SJSA1 (cell line): ENCODE measurements at places on chromosomes 11 and 22. TPM values are rescaled to one million over a fixed set of nuclear protein-coding genes. Genes with fewer than 3 reads are reported as not detected.

DNA sequence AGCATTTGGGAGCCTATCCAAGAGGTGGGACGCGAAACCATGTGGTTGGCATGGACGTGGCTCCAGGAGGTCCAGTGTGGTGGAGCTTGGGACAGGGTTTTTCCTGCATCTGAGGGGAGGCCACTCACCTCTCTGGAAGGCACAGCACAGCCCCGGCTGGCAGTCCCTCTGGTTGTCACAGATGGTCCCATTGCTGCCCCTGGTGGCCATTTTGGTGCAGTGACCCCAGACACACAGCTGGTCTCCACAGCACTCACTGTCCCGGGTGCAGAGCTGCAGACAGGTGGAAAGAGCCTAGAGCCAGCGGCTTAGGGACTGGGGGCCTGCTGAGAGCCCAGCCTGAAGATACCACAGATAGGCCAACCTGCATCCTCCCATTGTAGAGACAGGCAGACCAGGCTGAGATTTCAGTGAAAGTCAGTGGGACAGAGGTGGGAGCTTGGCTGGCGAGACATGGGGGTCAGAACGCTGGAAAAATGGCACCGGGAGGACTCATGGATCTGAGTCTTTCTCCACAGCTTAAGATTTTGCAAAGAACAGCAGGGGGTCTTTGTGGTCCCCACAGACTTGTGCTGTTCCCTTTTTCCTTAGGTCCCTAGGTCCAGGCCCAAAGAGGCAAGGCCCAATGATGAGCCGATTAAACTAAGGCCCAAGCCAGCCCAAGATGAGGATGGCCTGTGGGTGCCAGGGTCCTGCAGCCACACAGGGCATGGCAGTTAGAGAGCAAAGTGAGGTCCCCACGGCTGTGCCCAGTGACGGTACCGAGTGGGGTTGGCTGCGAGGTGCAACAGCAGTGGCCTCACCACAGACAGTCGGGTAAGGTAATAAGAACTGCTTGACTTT, 41.4 kb downstream of the DKK3 start:
- peak; percentile 83 for DNase-seq
- H3K4me3 ChIP-seq: no peak overlapping the region
- peaks cover 97% of the 10 kb centered on the region for H3K36me3 ChIP-seq
- H3K4me1 ChIP-seq: peaks cover 4% of the 10 kb centered on the region
- H3K27me3 ChIP-seq: no peaks in the 10 kb centered on the region

DNA sequence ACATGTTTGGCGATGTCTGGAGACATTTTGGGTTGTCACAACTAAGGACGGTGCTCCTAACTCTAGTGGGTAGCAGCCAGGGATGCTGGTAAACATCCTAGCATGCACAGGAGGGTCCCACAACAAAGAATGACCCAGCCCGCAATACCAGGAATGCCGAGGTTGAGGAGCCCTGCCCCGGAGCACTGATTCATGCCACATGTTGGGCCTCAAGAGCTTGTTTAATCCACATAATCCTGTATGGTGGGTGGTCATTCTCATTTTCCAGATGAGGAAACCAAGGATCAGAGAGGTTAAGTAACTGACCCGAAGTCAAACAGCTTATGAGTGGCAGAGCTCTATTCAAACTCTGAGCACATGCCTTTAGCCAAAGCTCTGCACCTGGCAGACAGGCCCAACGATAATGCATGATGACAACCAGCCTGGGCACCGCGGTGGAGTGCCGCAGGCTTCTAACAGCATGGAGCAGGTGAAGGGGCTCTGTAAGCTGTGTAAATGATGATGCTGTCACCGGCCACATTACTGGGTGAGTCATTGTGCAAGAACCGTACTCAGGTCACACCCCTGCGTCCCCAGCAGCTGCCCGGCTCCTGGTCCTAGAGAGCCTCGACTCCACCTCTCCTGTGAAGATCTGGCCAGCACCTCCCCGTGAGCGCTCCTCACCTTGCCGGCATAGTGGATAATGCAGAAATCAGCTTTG, 58.6 kb downstream of the APOL1 start:
- H3K4me1 ChIP-seq: peaks cover 24% of the 10 kb centered on the region
- peaks cover 100% of the 10 kb centered on the region for H3K36me3 ChIP-seq
- H3K27me3 ChIP-seq: no peaks in the 10 kb centered on the region
- H3K27ac ChIP-seq: peak overlapping the region; percentile 20; the same call in 1 of the 2 replicates
- no peak overlapping the region for H3K4me3 ChIP-seq

DNA sequence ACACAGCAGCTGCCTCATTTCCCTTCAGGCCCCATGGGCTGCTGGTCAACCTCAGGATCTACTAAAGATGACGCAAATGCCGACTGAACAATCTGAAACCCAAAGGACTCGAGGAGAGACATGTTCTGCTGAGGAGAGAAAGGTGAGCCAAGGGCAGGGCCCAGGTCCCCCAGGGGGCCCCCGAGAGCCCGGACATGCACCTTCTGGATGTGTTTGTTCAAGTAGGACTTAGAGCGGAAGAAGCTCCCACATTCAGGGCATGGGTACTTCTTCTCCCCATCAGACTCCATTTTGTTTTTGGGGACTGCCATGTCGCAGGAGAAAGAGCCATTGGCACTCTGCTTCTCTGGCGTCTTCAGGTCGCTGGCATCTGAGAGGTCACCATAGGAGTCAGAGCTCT, 19.3 kb downstream of the PATZ1 start:
- no peaks in the 10 kb centered on the region for H3K4me1 ChIP-seq
- H3K27ac ChIP-seq: no peak overlapping the region
- DNase-seq: no peak

- H3K27me3 ChIP-seq: no peaks in the 10 kb centered on the region
- no peak for DNase-seq
- peaks cover 11% of the 10 kb centered on the region for H3K36me3 ChIP-seq
- H3K4me1 ChIP-seq: peaks cover 34% of the 10 kb centered on the region
- H3K27ac ChIP-seq: no peak overlapping the region
Observed at GRCh38 chr22:35380013-35380412, 883 bp upstream of the HMOX1 start.

GRCh38 chr11:119447664-119448242, 24.8 kb upstream of the THY1 start:
- DNase-seq: no peak
- H3K4me3 ChIP-seq: no peak overlapping the region
- H3K4me1 ChIP-seq: no peaks in the 10 kb centered on the region
- H3K36me3 ChIP-seq: no peaks in the 10 kb centered on the region
- no peaks in the 10 kb centered on the region for H3K27me3 ChIP-seq
- no peak overlapping the region for H3K27ac ChIP-seq

DNA sequence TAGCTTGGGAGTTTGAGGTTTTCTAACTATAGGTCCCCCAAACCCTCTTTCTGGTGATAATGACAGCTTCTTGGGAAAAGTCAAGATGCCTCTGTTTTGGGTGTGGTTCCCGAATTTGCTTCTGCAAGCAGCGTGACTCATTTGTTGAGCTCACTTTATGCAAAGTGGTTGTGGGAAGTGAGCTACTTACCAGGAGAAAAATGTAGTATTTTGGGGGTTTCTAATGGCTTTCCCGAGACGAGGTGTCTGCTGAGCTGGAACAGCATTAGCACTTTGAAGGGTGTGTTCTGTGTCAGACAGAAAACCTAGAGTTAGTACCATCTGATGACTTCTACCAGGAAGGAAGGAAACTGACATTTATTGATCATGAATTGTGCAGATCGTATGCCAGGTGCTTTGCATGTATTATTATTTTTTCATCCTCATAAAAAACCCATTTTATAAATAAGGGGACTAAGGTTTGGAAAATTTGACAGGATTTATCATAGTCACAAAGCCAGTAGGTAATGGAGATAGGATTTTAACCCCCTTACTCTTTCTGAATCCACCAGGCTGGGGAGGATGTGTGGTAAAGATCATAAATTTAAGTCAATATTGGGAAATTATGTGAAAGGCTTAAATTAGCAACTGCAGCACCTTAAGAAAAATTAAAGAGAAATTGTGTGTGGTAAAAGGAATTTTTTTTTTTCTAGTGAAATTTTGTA, 108.8 kb upstream of the CD44 start:
- no peaks in the 10 kb centered on the region for H3K27me3 ChIP-seq
- no peak overlapping the region for H3K4me3 ChIP-seq
- peaks cover 28% of the 10 kb centered on the region for H3K4me1 ChIP-seq
- no peaks in the 10 kb centered on the region for H3K36me3 ChIP-seq
- peak; percentile 57 for DNase-seq

DNA sequence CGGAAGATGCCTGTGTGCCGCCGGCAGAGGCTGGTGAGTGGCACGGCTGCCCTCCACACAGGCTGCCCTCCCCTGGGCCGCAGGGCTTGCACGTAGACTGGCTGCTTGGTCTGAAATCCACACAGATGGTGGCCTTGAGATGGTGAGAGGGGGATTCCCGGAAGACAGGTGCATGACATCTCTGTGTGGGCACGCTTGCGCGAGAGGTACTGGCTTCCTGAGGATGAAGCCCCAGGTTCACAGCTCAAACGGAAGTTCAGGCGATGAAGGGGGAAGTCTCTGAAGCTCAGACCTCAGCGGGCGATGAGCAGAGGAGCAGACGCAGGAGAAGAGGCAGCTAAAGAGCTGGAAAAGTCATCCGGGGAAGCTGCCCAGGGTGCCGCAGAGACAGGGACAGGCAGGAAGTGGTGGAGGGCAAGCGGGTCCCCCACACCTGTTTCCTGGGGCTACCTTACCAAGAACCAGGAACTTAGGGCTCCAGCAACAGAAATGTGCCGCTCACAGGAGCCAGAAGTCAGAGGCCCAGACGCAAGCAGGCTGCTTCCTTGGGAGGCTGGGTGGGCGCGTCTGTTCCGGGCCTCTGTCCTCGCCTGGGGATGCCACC, 7.2 kb downstream of the CRELD2 start:
- DNase-seq: no peak
- H3K36me3 ChIP-seq: peaks cover 10% of the 10 kb centered on the region
- no peak overlapping the region for H3K4me3 ChIP-seq
- peaks cover 13% of the 10 kb centered on the region for H3K4me1 ChIP-seq

- H3K36me3 ChIP-seq: no peaks in the 10 kb centered on the region
- H3K27me3 ChIP-seq: no peaks in the 10 kb centered on the region
- H3K27ac ChIP-seq: peak overlapping the region; percentile 50
Observed at GRCh38 chr22:30210235-30210909, 36.2 kb downstream of the LIF start.

- peaks cover 31% of the 10 kb centered on the region for H3K4me1 ChIP-seq
- no peak overlapping the region for H3K4me3 ChIP-seq
- no peaks in the 10 kb centered on the region for H3K27me3 ChIP-seq
- H3K36me3 ChIP-seq: no peaks in the 10 kb centered on the region
- peak overlapping the region; percentile 65 for H3K27ac ChIP-seq
Observed at GRCh38 chr11:86460461-86461385, 86.0 kb downstream of the CCDC81 start.

GRCh38 chr11:75313513-75314272, 37.8 kb downstream of the ARRB1 start:
- H3K27me3 ChIP-seq: no peaks in the 10 kb centered on the region
- DNase-seq: no peak
- no peak overlapping the region for H3K27ac ChIP-seq
- H3K36me3 ChIP-seq: no peaks in the 10 kb centered on the region

The GNB1L gene
- total RNA-seq: 12.2 and 17.7 TPM in 2 replicates

The ART1 gene
- total RNA-seq: not detected in 2 replicates

The MRGPRX2 gene
- total RNA-seq: not detected in 2 replicates

The CCDC87 gene
- 0.34 TPM in 1 of 2 replicates, not detected in the other for total RNA-seq

The CTSW gene
- 1.9 TPM in 1 of 2 replicates, not detected in the other for total RNA-seq

The NAALAD2 gene
- total RNA-seq: not detected in 2 replicates

The ARHGAP8 gene
- not detected in 2 replicates for total RNA-seq
